NT2/D1 (cell line): ENCODE measurements at places on chromosomes 6 and 20.

DNA sequence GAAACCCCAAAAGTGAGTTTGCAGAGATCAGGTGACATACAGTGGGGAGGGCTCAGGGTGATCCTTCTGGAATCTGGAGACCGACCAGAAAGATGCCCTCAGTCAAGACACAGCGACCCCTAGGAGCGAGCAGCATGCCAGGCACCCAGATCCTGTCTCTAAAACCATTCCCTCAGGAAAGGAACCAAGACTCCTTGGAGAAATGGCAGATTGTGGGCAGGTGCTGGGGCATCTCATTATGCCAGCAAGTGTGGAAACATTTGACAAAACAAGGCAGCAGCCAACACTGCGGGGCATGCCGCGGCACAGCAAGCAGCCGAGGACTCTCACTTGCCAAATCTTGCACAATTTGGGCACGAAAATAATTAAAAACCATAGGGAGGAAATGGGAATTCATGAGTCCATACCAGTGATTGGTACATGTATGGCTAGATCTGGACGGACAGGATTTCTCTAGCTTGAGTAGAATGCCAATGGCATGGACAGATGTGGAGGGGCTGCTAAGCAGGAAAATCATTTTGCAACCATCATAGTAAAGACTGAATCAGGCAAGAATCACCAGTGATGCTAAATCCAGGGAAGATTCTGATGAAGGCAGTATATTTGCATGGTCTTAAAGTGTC, 76.9 kb downstream of the GINS1 start:
- no peak for DNase-seq

- DNase-seq = no peak
Observed at GRCh38 chr6:28407401-28407800, 7.9 kb upstream of the ZSCAN12 start.

GRCh38 chr6:22664968-22665367, 95.6 kb downstream of the HDGFL1 start:
- no peak for DNase-seq

GRCh38 chr6:134593887-134594286, 276.0 kb upstream of the SGK1 start:
- DNase-seq = no peak

DNA sequence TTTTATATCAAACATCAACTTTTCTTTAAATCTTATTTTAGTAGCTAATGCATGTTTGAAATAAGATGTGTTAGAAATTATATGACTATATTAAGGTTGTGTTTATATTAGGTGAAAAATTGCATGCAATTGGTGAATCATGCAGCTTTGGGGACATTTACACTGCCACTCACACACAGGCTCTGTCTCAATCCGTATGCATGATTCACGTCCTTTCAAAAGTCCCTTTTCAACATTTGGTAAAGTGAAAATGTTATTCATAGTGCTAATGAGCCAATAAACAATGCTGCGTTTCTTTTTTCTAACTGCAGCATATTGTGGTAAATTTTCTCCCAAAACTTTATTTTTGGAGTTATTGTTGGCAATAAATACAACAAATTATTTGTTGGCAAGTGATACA, 198.0 kb downstream of the FUT9 start:
- no peak for DNase-seq

DNA sequence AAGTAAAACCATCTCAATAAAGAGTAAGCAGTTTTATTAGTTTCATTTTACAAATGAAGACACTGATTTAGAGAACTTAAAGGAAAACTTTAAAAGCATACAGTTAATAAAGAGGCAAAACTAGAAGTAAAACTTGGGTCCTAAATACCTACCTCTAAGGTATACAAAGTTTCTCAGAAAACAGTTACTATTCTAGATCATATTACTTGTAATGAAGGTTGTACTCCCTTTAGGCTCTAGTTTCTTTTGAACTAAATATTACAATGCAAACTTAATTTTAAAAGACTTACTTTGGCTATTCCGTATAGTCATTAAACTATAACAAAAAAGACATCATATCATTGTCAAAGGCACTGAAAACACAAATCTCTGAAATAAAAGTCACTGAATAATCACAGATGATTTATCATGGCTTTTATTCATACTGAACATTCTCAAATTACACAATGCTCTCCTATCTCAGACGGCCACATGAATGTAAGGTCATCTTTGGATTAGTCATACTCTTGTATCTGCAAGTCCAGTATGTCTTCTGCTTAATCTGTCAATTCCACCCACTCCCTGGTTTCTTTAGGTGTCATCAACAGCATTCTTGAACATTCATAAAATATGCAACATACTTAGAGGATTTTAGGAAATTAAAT, 361.6 kb upstream of the RUNX2 start:
- no peak for DNase-seq

DNA sequence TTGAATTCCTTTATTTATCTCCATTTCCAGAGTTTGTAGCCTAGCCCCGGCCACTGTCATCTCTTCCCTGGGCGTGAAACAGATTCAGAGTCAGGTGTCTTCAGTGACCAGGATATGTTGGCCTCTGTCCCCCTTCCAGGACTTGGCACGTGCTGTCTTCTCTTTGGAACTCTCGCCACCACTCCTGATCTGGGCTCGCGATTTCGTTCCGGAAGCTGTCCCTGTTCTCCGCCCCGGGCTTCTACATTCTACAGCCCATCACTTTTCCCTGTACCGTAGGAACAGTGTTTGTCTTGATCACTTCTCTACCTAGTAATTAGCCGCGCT, 739 bp downstream of the GSS start:
- no peak for DNase-seq
